ENCODE measurements at places on chromosomes 6 and 20.

DNA sequence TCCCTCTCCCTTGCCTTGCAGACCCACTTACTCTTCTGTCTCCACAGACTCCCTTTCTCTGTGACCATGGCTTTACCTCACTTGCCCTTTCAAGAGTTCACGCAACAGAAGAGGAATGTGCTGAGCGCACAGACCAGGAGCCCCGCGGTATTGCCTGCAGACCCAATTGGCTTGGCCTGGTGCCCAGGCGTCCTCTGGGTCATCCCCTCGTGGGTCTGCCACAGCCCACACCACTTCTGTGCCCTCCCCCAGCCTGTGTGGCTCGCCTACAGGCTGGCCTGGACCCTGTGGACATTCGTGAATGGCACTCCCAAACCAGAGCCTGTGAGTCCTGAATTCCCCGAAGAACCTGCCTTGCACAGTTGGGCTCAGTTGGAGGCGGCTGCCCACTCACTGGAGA is 15.3 kb upstream of the NINL start:
- no peak for DNase-seq

- no peak for DNase-seq
Observed at GRCh38 chr20:23403751-23404150, 17.5 kb downstream of the NAPB start.

- no peak for DNase-seq
Observed at GRCh38 chr6:80537118-80537972, 430.9 kb downstream of the BCKDHB start.

DNA sequence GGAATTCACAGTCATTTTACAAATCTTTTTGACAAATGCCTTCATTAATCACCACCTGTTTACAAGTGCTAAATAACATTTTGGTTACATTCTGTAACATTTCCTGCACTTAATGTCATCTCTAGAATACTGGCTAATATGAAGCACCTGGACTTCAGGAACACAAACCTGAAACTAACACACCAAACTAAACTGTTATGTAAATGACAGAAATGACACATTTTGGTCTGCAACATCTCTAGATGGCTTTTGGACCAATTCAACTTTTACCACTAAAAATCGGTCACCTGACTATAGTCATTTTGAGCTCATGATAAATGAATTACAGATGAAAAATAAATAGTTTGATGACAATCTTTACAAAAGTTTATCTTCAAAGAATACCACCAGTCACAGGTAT is 80.6 kb downstream of the ATG5 start:
- no peak for DNase-seq

GRCh38 chr6:11543919-11544518 is 6.5 kb downstream of the TMEM170B start:
- no peak for DNase-seq

- DNase-seq = no peak
Observed at GRCh38 chr6:75484535-75484934, 9.1 kb downstream of the FILIP1 start.

DNA sequence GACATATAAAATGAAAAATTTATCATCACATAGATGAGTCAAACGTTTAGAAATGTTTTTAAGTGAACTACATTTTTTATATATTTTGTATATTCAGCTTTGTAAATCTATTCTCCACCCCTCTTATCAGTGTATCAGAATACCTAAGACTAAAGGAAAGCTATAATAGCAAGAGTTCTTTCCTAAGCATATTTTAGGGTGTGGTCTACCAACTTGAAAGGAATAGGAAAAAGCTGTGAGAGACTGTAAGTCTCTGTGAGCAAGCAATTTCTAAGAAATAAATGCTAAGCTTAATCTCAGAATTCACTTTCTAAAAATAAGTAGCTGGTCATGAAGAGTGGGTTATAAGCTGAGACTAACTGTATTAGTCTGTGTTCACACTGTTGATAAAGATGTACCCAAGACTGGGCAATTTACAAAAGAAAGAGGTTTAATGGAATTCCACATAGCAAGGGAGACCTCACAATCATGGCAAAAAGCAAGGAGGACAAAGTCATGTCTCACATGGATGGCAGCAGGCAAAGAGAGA is 175.4 kb upstream of the PREP start:
- no peak for DNase-seq
